ENCODE measurements at places on chromosomes 5 and 9.
A peak's percentile ranks its signal among the peaks of the same experiment; 100 is the strongest.

DNA sequence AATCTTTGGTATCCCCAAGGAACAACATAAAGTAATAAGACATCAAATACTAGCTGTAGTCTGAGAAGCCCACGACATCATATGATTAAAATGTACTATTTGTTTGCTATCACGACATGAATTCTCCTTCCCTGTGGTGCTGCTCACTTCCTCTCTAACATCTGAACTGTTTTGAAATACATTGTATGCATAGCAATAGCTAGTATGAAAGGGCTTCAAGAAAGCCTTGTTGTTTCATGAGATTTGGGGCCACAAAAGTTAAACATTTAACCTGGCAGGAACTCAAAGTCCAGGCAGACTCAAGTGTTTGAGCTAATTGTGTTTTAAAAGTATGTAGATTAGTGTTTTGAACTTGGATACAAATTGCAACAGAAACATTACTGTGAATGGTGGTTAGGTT lies 237.4 kb upstream of the PTGER4 start:
- no peak for DNase-seq

DNA sequence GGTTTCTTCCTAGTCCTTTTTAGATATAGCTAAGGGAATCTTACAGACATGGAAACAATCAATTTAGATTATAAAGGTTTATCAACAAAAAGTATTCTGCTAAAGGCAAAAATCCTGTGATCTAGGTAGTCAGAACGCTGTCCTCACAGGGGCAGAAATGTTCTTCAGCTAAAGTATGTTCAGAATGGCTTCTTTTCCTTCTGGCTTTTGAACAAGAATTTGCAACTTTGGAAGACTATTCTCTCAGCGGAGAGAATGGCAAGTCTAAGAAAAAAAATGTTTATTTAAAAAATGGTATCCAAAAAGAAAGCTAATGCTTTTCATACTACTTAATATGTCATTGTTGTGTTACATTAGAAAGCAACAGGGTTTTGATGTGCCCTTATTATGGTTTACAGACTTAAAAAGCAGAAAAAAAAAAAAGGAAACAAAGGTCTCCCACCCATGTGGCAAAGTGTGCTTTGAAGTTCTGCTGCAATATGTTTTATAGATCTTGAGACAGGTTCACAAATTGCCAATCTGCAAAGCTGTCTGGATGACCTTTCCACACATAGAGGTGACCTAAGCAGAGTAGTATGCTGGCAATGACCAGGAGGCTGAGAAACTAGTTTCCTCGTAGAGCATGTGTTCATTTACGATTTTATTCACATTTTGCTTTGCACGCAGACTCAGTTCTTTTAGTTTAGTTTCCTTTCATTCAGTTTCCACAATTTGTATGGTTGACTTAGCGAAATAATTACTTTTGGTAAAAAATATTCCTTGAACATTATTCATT lies 45.1 kb upstream of the PJA2 start:
- DNase-seq = no peak

DNA sequence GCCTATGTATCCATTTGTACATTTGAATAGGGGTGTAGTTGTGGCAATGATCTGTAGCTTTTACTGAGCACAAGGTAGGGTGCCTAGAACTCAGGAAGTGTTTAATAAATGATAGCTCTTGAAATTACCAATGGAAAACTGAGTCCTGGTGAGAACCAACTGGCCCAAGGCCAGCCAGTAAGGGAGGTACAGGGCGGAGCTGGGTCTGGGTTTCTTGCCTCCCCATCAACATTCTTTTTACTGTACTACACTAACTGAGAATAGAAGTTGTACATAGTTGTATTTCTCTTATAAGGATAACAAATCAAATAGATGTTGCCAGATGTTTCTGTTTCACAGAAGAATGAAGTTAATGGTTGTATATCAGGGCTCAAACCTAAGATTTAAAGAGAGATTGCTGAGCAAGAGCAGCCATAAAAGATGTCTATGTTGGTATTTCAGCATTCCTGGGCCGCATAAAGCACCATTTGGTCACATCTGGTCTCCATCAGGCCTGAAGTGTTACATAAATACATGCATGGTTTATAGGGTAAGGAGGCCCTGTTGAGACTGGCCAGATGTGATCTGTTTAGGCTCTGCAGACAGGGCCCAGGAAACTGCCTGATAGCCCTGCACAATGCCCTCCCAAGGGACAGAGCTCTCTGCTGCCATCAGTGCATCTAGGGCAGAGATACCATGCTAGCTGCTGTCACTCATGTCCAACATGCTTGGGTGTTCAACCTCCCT lies 210.5 kb downstream of the NXNL2 start:
- peak; percentile 8 for DNase-seq

DNA sequence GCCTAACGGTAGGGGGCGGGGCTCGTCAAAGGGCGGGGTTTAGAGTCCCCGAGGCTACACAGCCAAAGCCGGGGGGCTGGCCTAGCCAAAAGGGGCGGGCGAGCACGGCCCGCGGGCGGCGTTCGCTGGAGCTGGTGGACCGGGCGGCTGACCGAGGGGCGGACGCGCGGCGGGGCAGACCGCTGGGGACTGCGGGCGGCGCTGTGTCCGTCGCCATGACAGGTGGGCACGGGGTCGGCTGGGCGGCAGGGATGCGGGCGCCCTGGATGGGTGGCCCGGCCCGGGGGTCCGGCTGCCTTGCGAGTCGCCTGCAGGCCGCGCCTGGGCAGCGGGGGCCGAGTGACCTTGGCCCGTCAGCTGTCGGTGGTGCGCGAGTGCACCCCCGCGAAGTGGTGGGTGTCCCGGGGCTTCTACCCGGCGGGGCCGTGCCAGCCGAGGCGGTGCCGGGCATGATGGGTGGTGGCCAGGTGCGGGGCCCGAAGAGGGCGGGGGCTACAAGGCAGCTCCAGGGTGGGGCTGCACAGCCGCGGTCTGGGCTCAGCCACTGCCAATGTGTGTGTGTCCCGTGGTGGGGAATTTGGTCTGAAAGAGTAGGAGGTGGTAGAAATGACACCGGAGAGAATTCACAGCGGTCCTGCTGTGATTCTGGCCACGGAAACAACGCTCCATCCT lies at the start of gene CARD19:
Gene CARD19, plus strand, starts transcription at position 87 of the 672 bp plus-strand sequence. Its CDS starts 129 bp downstream, at position 216.
- DNase-seq = no peak

GRCh38 chr9:116608064-116608463 lies 79.0 kb upstream of the TRIM32 start:
- DNase-seq = no peak

- no peak for DNase-seq
Observed at GRCh38 chr5:157965989-157966388, 107.0 kb upstream of the CLINT1 start.

DNA sequence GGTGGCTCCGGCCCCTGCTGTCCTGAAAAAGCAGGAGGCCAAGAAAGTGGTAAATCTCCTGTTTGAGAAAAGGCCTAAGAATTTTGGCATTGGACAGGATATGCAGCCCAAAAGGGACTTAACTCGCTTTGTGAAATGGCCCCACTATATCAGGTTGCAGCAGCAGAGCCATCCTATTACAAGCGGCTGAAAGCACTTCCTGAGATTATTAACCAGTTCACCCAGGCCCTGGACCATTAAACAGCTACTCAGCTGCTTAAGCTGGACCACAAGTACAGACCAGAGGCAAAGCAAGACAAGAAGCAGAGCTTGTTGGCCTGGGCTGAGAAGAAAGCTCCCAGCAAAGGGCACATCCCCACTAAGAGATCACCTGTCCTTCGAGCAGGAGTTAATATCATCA lies 89.7 kb downstream of the MLLT3 start:
- DNase-seq = no peak

DNA sequence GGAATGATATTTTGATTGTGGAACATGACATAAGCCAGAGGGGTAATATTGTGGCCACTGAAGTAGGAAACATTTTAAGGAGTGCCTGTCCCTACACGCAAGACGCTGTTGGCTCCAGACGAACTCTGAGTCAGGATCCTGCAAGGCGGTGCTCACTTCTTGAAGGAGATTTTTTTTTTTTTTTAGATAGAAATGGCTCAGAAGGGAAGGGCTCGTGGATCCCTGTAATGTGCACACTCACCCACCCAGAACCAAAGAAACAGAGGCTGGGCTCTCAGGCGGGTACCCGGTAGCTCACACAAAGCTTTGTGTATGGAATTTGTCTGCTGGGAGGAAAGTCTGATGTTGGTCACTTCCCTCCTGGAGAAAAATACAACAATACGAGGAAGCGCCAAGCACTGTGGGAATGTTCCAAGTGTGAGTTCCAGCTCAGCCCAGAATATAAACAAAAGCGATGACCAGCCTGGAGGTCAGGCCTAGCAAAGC lies 25.7 kb downstream of the RAPGEF1 start:
- no peak for DNase-seq

GRCh38 chr9:133876836-133877235 lies 115.3 kb downstream of the VAV2 start:
- no peak for DNase-seq

Measured in NCI-H524 (cell line).